ENCODE measurements at places on chromosomes 4 and X.
A peak's percentile ranks its signal among the peaks of the same experiment; 100 is the strongest.

GRCh38 chrX:134570509-134570846 is 87.8 kb downstream of the PLAC1 start:
- DNase-seq: no peak

- no peak for DNase-seq
Observed at GRCh38 chr4:78293821-78294301, 236.7 kb downstream of the FRAS1 start.

DNA sequence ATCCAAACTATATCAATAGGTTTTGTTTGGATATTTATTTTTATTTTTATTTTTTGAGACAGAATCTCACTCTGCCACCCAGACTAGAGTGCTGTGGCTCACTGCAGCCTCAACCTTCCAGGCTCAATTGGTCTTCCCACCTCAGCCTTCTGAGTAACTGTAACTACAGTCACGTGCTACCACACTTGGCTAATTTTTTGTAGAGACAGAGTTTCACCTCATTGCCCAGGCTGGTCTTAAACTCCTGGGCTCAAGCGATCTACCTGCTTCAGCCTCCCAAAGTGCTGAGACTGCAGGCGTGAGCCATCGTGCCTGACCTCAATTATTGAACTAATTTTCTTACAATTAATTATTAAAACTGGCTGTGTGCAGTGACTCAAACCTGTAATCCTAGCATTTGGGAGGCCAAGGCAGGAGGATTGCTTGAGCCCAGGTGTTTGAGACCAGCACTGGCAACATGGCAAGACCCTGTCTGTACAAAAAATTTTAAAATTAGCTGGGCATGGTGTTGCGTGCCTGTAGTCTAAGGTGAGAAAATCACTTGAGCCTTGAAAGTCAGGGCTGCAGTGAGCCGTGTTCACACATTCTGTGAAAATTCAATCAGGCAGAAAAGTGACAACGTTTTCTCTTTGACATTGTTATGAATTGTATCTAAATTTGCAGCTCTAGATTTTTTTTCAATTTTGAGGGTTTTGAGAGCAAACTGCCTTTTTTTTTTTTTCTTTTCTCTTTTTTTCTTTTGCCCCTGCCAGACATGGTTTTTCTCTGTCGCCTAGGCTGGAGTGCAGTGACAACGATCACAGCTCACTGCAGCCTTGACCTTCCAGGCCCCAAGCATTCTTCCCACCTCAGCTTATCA is 66.0 kb downstream of the UBE2K start:
- no peak for DNase-seq

- peak; percentile 64 for DNase-seq
Observed at GRCh38 chr4:113760094-113760794, 1.3 kb downstream of the CAMK2D start.

DNA sequence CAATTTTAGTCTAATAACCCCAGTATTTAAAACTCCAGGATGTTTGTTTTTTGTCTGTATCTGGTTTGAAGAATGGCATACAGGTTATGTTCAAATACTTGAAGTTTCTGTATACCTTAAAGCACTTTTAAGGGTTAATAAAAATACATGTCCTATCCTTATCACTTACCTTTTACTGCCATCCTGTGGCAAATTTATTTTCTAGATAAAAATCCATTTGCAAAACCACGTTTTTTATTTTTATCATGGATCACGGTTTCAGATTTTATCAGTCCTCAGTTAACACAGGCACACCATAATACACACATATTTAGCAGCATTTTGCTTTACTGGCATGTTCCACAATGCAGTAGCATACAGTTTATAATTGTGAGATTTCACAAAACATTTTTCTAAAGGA is 113.3 kb upstream of the H2AZ1 start:
- DNase-seq: no peak

GRCh38 chr4:10006231-10006600 is 15.1 kb downstream of the SLC2A9 start:
- peak; percentile 13 for DNase-seq

GRCh38 chr4:152064282-152064681 is 303.5 kb upstream of the GATB start:
- no peak for DNase-seq

GRCh38 chr4:132642016-132642817 is 506.9 kb upstream of the PCDH10 start:
- peak; percentile 29 for DNase-seq

GRCh38 chr4:8602686-8603430 is 10.3 kb downstream of the CPZ start:
- no peak for DNase-seq

- no peak for DNase-seq
Observed at GRCh38 chr4:13527981-13528820, 16.1 kb downstream of the NKX3-2 start.

GRCh38 chr4:100486496-100486895 is 31.3 kb downstream of the EMCN start:
- DNase-seq: no peak

- DNase-seq: no peak
Observed at GRCh38 chr4:150327262-150327780, 249.1 kb downstream of the DCLK2 start.

Data from NCI-H1417 (cell line).